ENCODE measurements at places on chromosomes 2 and 18.

DNA sequence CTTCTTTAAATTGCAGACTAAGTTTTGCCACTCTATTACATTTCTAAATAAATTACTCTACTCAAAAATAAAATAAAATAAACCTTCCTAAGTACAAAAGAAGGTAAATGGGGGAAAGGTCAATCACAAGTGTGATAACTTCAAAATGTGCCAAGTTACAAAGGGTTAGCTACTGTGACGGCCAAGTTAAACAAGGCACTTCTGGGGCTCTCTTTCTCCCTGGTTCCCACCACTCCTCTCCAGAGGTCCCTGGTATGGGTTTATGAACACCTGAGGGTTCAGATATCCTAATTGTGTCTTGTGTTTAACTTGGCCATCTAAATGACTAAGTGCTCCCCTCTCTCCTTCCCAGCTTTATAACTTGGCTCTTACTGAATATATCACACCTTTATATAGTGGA lies 5.4 kb downstream of the ZNF521 start:
- DNase-seq = no peak

DNA sequence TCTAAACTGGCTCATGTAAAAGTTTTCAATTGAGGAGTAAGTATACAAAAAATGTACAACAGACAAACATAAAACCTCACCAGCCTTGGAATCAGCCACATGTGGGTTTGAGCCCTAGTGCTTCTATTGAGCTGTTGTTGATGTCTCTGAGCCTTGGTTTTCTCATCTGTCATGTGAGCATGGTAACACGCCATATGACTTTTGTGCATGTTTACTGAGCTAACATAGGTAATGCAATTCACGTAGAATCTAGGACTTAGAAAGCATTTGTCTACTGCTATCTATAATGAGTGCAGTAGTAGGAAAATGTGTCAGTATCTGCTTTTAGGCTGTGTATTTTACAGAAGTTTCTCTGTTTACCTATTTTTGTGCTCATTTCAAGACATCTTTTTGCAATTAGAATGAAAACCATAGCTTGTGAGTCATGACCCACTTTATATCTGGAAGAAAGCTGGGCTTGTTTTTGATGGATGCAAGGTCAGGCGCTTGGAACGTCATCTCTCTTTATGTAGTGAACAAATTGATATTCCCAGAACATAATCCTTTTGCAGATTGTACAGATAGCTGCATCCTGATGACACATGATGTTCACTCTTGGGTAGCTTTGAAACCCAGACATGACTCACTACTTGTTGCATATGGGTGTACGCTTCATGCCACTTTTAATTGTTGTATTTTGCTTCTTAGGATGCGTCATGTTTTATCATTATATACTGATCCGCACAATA lies 94.3 kb downstream of the RNF144A start:
- no peak for DNase-seq

DNA sequence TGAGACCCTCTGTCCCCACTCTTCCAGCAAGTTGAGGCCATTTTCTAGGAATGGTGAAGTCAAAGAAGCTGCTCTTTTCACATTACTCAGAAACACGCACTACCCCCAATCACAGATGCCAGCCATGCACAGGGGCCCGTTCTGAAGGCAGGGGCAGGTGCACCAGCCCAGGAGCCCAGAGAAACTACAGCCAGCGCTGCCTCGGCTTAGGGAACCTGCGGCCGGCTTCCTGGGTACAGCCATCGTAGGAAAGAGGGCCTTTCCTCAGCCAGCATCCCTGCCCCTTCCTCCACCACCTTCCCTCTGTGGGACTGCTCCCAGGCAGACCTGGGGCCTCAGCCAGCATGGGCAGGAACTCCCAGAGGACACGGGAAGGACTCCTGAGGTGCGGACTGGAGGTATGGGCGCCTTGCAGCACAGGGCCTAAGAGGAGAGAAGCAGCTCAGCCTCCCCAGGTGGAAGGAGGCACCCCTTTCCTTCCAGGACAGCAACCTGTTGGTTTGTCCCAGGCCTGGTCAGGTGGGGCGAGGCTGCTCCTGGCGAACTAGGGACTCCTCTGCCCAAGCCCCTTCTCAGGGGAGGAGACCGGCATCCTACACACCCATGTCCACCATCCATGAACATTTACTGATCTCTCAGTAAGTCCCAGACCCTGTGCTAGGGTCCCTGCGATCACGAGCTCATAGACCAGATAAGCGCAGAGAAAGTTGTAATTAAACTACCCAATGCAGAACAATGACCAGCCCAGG lies 99.0 kb upstream of the ID2 start:
- DNase-seq = no peak

DNA sequence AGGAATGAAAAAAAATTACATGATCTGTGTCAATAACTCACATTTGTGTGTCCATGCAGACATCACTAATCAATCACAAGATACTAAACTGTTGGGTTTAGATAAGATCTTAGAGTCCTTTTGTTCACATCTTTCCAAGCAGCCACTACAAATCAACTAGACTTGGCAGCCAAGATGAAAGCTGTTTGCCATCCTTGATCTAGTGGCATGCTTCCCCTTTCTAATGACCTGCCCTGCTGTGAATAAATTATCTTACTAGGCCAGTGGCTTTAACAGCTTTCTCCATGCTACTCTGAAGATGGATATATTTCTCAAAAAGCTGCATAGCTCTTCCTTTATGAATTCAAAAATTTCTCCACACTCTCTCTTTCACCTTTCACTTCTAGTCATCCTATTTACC lies 1338.0 kb upstream of the ACVR2A start:
- no peak for DNase-seq

DNA sequence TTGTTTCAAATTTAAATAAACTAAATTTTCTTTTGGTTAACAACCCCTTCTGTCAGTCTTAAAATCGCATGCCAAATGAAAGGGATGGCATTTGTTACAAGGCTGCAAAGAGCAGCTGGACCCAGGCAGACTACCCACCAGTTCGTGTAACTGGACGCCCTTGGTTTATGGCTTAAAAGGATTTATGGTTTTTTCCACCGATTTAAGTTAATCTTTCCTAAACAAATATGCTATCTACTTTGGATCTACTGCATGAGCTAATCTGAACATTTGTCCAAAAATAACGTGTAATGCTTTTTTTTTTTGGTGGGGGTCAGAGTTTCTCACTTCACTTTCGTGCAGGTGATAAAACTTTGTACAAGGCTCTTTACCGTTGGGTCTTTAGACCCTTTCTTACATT lies 62.9 kb downstream of the DIS3L2 start:
- no peak for DNase-seq

GRCh38 chr2:235286622-235287374 lies 207.0 kb upstream of the AGAP1 start:
- no peak for DNase-seq

DNA sequence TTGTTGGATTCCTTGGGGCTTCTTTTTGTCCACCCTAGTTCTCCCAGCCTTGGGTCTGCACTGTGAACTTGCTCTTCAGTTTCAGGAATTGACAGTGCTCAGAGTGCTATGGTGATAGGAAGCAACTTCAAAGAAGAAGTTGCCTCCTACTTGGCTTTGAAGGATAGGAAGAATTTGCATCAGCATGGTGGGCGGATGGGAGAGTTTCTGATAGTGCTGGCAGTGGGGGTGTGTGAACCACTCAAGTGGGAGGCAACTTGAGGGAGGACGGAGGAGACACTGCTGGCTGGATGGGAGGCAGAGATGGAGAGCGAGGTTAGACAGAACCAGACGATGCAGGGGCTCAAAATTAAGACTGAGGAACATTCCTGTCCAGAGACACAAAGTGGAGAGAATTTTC lies 164.4 kb upstream of the SKOR2 start:
- no peak for DNase-seq

DNA sequence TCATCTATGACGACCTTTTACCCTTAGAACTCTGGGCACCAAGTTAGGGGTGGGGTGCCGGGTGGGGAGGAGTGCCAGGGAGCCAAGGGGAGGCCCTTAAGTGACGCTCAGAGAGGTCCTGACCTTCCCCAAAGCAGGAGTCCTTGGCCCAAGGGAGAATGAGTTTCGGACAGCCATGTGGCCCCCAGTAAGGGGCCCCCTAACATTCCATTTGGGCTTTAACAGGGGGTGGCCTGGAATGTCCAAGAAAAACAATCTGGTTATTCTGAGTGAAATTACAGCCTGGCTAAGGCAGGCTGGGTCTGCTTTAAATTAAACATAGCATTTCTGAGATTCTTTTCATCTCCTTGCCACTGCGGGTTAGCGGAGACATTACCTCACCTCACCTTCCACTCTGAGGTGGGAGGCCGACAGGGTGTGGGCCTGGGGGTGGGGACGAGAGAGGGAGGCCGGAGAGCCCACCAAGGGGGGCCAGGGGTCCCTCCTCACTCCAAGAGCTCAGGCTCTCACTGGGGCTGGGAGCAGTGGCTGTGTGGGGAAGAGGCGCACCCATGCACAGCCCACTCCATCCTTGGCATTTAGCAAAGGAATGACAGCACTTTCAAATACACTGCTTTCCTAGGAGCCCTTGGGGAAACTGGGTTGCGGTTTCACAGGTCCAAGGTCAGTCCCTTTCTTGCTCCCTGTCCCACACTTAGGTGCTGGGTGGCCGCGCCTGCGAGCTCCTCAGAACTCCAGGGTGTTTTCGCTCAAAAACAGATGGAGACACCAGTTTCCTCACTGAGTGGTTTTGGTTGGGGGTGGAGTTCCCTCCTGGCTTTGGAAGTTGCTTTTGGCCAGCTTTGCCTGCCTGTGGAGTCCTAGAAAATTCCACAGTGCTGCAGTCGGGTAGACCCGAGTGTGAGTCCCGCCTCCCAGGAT lies 107.4 kb downstream of the POLR1A start:
- no peak for DNase-seq

DNA sequence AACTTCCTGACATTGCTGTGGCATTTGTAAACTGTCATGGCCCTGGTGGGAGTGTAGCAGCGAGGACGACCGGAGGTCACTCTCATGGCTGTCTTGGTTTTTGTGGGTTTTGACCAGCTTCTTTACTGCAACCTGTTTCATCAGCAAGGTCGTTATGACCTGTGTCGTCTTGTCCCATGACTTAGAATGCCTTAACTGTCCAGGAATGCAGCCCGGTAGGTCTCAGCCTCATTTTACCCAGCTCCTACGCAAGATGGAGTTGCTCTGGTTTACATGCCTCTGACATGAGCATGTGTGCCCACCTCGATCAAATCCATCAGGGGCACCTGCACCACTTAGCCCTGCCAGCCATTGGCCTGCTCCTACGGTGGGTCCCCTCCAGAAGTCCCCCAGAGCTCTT lies 32.9 kb upstream of the SLC66A3 start:
- no peak for DNase-seq

- DNase-seq = no peak
These were observed 194.1 kb upstream of the DSEL start for GRCh38 chr18:67710639-67711038.

- DNase-seq = peak; percentile 39
These were observed 265.1 kb downstream of the MEIS1 start for GRCh38 chr2:66699793-66700676.

- no peak for DNase-seq
These were observed 192.1 kb upstream of the NCKAP5 start for GRCh38 chr2:133760376-133760775.

DNA sequence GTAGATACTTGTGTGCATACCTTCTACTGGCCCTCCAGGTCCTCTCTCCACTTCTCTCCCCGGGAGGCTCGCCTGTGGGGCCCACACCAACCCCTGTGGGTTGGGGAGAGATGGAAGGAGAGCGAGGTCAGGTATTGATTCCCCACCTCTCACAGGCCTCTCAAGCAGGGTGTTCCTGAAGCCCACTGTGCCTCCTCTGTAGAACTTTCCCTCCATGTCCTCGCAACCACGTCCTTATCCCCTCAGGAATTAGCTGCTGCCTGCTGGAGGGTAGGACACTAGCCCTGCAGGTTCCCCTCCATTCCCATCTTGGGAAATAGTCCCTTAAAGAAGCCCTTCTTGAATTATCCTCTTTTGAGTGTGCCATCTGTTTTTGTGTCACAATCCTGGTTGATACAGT lies 38.9 kb upstream of the KLF11 start:
- DNase-seq = no peak

DNA sequence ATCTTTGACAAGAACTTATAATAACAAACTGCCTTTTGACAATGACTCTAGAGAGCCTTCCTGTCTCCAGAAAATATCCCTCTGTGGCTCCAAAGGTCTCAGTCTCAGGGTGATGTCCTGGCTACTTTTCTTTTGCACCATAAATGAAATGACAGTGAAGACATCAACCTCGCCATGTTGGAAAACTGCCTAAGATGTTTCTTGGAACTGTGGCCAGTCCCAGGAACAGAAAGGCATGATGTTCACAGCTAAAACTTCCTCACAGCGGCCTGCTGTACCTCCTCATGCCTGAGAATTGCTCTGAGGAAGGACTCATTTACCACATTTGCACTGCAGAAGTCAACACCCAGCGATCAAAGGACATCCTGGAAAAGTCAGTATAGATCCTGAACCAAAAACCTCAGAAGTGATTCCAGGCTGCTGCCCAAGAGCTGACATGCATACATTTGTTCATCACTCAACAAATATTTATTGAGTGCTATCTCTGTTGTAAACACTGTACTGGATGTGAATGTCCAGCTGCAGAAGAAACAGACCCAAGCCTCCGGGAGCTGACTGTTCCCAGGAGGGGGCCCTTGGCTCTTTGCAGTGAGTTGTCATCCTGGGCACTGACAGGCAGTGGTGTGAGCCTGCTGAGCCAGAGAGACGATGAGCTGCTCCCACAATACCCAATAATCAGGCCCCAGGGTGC lies 64.3 kb upstream of the ACSL3 start:
- DNase-seq = no peak

DNA sequence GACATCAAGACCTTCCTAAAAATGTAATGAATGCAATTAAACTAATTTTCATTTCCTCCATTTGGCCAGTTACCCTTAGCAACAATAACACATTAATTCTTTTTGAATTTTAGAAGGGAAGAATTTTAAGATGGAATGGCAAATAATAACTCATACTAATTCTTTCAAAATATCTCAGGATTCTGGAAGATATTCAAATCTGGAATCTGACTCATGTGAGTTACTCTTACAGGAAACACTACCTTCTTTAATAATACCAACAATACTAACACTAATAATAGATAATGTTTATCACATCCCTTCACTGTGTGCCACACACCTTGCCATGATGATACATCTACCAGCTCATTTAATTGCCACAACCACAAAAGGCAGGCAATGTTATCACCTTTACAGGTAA lies 46.4 kb downstream of the ZNF521 start:
- DNase-seq = no peak

- DNase-seq = peak; percentile 12
These were observed 634.3 kb upstream of the FANCL start for GRCh38 chr2:58875436-58875835.

DNA sequence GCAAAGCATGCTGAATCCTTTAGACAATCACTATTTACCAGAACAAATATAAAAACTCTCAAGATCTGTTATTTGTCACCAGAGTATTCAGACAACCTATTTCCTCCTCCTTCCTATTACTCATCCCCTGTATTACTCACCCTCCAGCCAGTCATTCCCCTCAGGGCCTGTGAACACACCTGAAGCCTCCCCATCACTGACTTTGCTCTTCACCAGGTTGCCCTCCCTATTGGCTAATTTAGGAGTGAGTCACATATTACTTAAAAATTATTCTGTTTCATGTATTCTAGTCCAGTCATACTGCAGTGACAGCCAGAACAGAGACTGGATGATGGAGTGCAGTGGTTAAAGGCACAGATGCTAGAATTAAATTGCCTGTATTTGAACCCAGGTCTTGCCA lies 3.7 kb upstream of the ATG16L1 start:
- no peak for DNase-seq

- DNase-seq = no peak
These were observed 18.6 kb downstream of the DDX18 start for GRCh38 chr2:117832905-117833613.

GRCh38 chr2:239660390-239661230 lies 259.8 kb upstream of the HDAC4 start:
- no peak for DNase-seq
